ENCODE measurements at places on chromosomes 13 and 19. TPM values are rescaled to one million over a fixed set of nuclear protein-coding genes. Genes with fewer than 3 reads are reported as not detected.

Gene NUDT19
- total RNA-seq, result 18.0 TPM

Gene SHISA7
- not detected for total RNA-seq

Gene SIGLEC11
- 0.19 TPM for total RNA-seq

Gene EFNA2
- not detected for total RNA-seq

Gene KLK14
- 0.35 TPM for total RNA-seq

Gene B3GNT8
- 1.9 TPM for total RNA-seq

Gene ALOX5AP
- total RNA-seq, result 41.4 TPM

Gene SBK3
- total RNA-seq, result 103 TPM

Gene URAD
- not detected for total RNA-seq

Gene PGLYRP1
- total RNA-seq, result not detected

Gene KLK10
- 4.5 TPM for total RNA-seq

Gene OR7D2
- total RNA-seq, result not detected

Gene CYP2A13
- total RNA-seq, result not detected

Gene MCF2L
- total RNA-seq, result 17.1 TPM

Gene HCN2
- 1.4 TPM for total RNA-seq

Gene CCL25
- total RNA-seq, result not detected

Gene ATP8A2
- 0.19 TPM for total RNA-seq

Gene CLN5
- 18.4 TPM for total RNA-seq
